CD8-positive, alpha-beta memory T cell (primary cell): ENCODE measurements at places on chromosomes 6 and 20.

DNA sequence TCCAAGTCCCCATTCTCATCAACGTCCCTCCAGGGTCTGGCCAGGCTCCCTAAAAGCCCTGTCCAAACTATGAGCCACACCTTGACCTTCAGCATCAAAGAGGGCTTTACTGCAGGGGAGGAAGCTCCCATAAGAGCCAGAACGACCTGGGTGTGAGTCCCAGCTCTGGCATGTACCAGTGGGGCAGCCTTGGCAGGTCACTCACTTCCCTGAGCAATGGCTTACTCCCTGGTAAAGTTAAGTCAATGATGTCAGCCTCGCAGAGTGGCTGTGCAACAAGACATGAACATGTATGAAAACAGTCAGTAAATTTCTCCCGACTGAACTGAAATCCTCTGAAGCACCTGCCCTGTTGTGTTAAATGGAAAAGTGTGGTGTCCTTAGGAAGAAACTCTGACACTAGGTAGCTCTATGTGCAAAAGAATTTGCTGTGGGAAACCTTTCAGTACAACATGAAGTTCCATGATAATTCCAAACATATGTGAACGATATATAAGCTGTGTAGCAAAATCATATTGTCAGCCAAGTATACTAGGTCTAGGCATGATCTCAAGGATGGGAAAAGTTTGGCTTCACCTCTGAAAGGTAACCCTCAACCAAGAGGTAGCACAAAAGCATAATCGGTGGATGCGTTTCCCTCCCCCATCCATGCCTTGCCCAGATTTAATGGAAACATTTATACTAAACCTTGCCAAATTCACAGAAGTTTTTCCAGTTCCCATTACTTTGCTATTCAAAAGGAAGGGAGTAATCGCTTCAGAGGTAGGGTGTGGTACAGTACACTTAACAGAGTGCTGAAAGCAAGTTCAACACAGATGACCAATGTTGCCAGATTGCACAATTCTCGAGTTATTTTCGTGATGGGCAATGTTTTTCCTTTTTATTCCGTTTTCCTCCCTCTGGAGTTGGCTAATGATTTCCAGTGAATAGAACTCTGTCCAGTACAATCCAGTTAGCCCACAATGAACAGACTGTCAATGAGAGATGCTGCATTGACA lies 49.0 kb upstream of the RANBP9 start:
- DNase-seq, result no peak
- H3K27me3 ChIP-seq, result no peaks in the 10 kb centered on the region
- no peaks in the 10 kb centered on the region for H3K36me3 ChIP-seq
- no peak overlapping the region for H3K4me3 ChIP-seq
- peaks cover 19% of the 10 kb centered on the region for H3K4me1 ChIP-seq
- no peak overlapping the region for H3K27ac ChIP-seq

- DNase-seq, result peak; percentile 47
- H3K4me3 ChIP-seq, result no peak overlapping the region
- no peak overlapping the region for H3K27ac ChIP-seq
- peaks cover 7% of the 10 kb centered on the region for H3K4me1 ChIP-seq
- H3K27me3 ChIP-seq, result no peaks in the 10 kb centered on the region
These were observed 47.7 kb downstream of the AKAP7 start for GRCh38 chr6:131182991-131183425.

DNA sequence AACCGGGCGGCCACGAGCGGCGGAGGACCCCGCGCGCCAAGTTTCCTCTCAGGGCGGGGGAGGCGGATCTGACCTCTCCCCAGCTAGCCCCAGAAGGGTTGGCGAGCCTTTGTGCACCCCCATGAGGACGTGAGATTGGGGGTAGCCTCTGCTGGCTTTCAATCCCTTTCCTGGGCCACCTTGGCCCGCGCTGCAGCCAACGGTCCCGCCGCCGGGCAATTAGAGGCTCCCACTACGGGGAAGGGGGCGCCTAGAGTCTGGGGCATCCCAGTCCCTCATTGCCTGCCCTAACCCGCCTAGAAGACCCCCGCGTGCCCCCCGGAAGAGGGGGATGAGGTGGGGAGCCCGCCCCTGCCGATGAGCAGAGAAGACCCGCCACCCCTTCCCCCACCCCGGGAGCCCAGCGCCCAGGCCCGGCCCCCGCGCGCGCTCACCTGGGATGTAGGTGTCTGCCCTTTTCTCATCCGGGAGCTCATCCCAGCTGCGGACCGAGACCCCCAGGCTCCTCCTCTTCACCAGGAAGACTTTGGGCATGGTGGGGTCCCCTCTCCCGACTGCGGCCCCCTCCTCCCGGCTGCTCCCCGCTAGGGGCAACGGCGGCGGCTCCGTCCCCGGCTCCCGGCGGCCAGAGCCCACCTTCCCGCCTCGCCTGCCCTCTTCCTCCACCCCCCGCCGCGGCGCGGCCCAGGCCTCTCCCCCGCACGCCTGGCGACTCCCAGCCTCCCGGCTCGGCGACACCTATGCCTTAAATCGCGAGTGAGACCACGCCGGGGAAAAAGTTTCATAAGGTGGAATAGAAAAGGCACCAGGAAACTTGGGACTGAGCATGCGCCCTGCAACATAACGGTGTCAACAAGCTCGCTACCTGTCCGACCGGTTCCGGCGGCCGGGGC lies at the start of gene OVOL2:
Gene OVOL2 (minus strand): TSS at position 816 of the 893 bp plus-strand sequence. CDS start 282 bp downstream, at position 534.
- no peak within 1 kb of the TSS for H3K27ac ChIP-seq
- H3K36me3 ChIP-seq, result no peaks in the 10 kb centered on the region

GRCh38 chr6:145863988-145864616 lies 49.5 kb upstream of the FBXO30 start:
- H3K27me3 ChIP-seq, result no peaks in the 10 kb centered on the region
- no peak overlapping the region for H3K27ac ChIP-seq
- no peak for DNase-seq
- H3K4me1 ChIP-seq, result peaks cover 34% of the 10 kb centered on the region
